ENCODE measurements at places on chromosomes 5 and 9.

DNA sequence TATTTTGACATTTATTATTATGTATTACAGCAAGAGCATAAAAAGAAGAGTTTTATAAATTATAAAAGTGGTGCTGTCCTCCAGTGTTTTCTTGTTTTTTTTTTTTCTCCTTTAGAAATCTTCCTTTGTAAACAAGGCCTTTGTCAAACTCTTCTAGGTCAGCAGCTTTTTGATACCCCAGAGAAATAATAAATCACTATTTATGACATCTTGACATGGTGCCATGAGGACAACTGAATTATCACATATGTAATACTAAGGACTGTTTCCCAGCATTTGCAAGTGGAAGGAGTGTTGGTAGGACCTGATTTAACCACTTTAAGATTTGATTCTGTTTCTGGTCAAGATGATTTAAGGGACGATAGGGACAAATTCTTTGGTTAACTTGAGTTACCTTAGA, 4.6 kb downstream of the SMARCA2 start:
- no peak for DNase-seq

DNA sequence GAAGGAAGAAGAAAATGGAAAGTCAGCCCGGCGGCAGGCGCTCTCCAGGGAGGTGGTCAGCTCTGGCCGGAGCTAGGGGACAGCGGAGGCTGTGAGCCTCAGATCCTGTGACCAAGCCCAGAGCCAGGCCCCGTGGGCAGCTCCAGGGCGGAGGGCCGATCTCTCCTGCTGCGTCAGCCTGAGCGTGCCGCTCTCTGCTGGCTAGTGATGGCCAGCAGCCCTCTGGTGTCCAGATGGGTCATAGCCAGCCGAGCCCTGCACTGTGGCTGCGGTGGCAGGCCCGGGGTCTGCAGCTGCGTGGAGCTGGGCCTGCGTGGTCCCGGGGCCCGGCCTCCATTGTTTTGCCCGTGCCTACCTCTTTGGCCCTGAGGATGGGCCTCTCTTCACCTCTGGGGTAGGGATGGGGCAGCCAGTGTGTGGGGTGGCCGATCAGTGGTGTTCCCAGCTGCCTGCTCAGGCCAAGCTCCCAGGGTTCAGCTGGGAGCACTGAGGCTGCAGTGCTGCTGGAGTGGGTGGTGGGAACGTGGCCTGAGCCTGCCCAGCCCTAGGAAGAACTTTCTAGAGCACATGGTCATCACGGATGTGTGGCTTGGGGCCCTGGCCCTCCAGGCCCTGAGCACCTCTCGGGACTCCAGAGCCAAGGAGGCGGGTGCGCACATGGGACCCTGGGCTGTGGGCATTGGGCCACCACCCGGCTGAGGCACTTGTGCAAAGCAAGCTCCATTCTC, 17.1 kb upstream of the NRARP start:
- DNase-seq, result no peak

DNA sequence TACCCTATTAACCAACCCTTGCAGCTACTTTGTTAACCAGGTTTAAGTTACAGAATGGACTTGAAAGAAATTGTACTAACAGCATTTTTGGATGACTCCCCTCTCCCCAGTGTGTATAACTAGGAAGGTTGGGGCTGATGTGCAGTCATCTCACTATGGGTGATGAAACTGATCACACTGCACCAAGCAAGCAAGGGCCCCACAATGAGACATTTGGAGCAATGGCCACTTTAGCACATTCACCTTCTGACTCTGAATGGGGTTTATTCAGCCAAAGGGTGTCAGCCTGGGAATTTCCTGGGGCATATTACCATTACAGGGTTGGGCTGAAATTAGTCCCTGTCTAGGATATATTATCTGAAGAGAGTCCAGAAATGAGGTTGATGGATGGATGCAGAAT, 18.7 kb upstream of the CYFIP2 start:
- no peak for DNase-seq

GRCh38 chr5:138953387-138954256, 78.5 kb upstream of the LRRTM2 start:
- DNase-seq, result peak; percentile 54

DNA sequence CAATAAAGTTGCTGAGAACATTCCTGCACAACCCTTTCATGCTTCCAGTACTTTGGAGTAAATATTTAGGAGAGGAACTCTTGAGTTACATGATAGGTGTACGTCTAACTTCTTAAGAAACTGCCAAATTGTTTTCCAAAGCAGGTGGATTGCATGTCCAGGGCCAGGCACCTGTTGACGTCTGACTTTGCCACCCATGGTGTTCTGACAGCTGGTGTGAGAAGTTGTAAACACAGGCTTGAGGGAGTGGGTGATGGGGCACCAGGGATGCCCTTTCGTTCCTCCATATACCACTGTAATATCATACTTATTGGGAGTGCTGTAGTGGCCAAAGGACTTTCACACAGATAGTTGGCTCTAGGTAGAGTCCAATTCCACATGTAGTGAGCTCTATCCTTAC, 352.1 kb downstream of the GADD45G start:
- no peak for DNase-seq

DNA sequence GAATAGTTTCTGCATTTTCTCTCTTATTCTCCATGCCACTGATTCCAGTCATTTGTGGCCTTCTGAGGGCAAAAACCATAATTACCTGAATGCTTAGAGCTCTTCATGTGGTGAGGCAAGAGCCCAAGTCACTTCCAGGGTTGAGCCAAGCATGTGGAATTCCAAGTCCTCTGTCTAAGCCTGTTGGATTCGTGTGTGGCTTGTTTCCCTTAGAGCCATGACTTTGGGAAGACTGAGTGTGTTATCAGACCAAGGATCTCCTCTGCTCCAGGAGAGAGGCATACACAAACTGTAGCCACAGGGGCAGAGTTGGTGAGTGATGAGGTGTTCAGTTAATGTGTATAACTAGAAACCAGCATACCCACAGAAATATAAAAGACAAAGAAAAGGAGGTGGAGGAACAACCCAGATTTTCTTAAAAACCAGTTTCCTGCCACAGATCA, 27.1 kb downstream of the SLC22A5 start:
- DNase-seq, result no peak

GRCh38 chr9:120626512-120626911, 46.5 kb upstream of the CDK5RAP2 start:
- no peak for DNase-seq

DNA sequence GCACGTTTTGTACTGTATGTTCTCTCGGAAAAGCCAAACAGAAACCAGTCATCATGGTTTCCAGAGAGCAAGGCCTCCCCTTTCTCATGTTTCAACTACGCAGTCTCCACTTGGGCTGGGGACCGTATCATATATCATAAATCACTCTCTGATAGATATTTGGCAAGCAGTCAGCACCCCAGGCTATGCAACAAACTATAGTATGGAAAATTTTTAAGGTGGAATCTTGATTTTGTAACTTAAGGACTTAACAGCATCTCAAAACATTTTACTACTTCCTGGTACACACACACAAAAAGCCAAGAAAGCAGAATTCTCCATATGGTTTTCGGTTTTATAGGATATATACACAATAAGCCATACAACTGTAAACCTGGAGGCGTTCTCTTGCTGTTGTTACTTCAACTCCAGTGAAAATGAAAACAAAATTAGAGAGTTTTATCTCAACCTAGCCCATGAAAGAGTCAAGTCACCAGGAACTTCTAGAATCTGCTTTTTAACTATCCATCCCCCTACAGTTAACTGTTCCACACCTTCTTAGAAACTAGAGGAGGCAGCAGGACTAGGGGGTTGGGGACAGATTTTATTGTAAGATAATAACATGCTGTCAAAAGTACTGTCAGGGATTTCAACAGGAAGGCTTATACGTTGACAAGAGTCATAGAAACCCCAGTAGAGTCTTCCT, 283.4 kb downstream of the NFIB start:
- no peak for DNase-seq

DNA sequence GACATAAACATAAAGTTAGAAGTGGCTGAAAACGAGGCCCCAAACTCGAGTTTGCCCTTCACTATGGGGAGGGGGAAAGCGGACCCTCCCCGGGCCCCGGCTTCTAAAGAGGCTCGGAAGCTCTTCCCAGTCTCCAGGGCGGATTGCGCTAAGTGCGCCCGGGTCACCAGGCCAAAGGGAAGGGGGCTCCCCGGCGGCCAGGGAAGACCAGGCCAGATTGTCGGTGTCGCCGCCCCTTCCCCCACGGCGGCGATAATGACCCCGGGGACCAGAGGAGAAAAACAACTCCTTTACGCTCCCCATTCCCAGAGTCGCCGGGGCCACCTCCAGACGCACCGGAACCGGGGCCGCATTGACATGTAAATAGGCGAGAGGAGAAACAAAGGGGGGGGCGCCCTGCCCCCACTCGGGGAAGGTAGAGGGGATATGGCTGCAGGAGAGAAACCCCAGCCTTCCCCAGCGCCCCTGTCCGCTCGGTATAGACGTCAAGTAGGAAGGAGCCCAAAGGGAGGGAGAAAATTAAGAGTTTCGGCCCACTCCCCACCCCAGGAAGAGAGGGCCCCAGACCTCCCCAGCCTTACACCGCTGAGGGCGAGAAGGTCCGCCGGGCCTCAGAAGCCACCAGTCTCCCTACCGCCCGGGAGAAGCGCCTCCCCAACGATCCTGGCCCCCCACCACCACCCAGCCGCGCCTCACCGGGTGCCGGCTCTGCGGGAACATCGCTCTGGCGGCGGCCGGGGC, 1.7 kb downstream of the TLE1 start:
- no peak for DNase-seq

- no peak for DNase-seq
Measured at GRCh38 chr9:92714787-92715487, 45.0 kb upstream of the IPPK start.

- DNase-seq, result no peak
Measured at GRCh38 chr5:71957292-71957898, 149.9 kb upstream of the MAP1B start.

- DNase-seq, result no peak
Measured at GRCh38 chr9:83066771-83067170, 3.8 kb upstream of the RASEF start.

GRCh38 chr9:76333964-76334363, 60.3 kb downstream of the RFK start:
- no peak for DNase-seq

DNA sequence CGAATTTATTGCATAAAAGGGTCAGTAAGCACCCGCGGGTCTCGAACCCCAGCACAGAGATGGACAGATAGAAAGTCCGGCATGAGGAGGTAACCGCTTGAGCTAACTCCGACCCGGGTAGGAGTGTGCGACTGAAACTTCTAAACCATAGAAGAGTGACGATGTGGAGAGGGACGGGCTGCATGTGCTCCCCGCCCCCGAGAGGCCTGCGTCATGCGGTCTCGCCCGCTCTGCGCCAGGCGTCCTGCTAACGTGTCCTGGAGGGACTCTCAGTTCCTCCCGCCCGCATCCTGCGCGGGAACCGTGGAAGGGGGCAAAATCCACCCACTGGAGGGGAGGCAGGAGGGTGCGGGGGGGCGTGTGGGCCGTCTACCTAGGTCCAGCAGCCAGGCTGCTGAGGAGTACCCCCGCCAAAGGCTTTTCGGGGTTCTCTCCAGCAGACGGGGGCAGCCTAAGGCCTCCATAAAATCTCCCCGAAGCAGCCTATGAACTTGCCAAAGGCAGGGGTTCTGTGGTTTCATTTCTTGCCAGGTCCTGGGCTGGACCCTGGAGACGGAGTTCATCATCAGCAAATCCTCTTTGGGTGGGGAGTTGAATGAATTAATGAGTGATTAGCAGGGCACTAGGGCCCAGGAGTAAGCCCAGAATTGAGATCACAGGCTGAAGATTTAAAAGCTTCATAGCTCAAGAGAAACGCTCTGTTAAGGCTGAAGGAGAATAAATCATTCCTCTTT, 51.9 kb downstream of the TGFBI start:
- no peak for DNase-seq

- no peak for DNase-seq
Measured at GRCh38 chr9:70404261-70404660, 10.2 kb downstream of the KLF9 start.

DNA sequence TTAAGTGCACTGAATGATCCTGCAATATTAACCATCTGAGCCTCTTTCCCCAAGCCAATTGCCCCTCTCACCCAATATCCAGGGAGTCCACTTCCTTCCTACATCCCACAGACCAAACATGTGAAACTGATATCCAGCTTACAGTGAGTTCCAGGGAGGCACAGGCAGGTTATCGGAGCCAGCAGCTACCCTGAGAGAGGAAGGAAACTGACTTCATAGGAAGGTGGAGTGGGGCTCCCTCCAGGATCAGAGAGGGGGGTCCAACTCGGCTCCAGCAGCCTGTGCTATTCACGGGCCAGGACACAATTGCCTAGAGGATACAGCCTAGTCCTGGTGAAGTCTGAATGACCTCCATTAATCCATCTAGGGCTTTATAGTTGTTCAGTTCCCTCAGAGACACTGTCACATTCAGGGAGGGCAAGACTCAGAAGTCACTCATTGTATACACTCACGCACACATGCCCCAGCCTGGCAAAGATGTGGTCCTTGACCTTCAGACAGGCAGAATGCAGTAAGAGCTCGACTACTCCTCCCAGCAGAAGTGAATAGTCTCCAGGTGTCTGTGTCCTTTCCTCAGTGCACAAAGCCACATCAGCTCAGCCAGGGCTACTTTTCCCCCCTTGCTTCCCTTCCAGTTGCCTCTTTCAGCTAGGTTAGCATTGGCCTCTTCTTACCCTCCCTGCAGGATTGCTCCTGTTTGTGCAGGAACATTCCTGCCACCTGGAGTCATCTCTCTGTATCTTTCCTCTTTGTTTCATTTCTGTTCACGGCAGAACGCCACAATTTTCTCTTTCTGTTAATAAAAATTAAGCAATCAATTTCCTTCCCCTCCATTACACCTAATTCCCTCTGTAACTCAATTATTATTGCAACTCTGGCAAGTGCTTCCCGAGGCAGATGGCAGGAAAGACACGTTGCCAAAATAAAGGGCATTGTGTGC, 501.7 kb downstream of the ARHGEF28 start:
- DNase-seq, result peak; percentile 72

- DNase-seq, result no peak
Measured at GRCh38 chr5:135052511-135053145, 18.6 kb upstream of the PITX1 start.

DNA sequence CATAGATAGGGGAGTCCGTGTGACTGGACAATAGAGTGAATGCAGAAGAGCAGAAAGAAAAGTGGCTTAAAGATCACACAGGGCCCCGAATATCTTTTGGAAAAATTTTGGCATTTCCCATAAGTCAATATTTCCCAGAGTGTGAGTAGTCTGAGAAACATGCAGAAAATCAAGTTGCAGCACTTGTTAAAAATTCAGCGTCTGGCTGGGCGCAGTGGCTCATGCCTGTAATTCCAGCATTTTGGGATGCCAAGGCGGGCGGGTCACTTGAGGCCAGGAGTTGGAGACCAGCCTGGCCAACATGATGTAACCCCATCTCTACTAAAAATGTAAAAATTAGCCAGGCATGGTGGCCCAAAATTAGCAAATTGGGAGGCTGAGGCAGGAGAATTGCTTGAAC, 227.0 kb downstream of the DRD1 start:
- no peak for DNase-seq

DNA sequence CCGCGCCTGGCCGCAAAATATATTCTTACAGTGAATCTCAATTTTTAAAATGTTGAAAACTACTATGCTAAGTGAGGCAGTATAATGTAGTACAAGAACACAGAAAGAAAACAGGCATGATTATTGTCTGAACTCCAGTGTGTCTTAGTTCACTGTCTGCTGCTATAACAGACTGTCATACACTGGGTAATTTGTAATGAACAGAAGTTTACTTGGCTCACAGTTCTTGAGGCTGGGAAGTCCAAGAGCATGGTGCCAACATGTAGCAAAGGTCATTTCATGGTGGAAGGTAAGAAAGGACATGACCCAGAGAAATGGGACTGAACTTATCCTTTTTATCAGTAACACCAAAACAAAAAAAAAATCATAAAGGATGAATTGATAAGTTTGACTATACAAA, 19.9 kb upstream of the TEX10 start:
- DNase-seq, result no peak

Data from NCI-H2081 treated with DMSO at 0.1 percent for 48 hours (cell line).